ENCODE measurements at places on chromosomes 5 and 9.

DNA sequence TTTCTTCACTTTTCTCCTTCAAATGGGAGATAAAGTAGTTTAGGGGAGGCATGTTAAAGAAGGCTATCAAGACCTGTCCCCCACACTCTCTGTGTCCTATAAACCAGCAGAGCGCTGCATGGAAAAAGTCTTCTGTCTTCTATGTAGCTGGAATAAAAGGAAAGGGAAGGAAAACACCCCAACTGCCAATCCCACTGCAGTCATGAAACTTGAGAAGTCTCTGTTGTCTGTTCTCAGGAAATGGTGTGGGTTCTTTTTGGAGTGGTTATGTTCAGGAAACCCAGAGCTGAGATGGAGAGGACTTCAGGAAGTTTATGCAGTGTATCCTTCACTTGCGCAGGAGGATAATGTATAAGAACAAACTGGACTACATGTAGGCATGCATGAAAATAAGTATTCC lies 274.3 kb downstream of the GAS1 start:
- no peak for DNase-seq

DNA sequence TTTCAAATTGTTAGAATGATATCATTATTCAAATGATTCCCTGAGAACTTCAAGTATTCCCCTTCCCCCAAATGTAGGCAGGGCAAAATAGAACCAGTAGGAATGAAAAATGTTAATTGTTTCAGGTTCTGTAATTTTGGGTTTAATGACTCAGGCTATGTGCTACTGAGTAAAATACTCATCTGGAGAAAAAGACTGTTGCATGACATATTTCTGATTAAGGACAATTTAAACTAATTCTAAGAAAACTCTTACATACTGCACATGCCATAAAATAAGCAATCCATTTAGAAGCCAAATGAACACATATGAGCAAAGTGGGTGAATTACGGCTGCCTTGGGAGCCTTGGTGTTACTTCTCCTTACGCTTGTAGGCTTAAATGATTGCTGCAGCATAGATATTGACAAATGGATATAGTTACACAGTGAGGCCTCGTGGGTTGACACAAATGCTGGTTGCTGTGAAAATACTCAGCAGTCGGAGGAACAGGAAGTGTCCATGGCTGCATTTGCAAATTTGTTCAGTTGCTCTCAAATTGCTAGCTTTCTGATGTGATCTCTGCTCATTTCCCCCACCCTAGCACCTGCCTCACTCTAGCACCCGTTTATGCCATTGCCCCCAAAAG lies 174.9 kb upstream of the DMAC1 start:
- no peak for DNase-seq

DNA sequence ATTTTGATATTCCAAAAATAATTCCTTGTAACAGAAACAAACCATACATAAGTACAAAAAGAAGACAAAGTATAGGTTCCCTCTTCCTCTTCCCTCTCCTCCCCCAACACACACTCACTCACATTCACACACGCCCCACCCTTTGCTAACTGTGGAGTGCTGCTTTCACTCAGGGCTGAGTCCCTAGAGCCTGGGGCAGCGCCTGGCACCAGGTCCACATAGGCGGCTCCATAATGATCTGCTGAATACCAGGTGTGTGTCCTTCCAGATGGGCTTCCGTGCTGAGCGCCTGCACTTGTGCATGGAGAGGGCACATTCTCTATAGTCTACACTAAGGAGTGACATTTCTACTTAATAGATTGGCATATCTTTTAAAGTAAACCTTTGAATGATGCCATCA lies 3.7 kb downstream of the SEMA4D start:
- DNase-seq = no peak

- DNase-seq = peak; percentile 55
These were observed 70.0 kb downstream of the NLN start for GRCh38 chr5:65791712-65792673.

- DNase-seq = no peak
These were observed 107.3 kb upstream of the PTGER4 start for GRCh38 chr5:40572391-40572790.

DNA sequence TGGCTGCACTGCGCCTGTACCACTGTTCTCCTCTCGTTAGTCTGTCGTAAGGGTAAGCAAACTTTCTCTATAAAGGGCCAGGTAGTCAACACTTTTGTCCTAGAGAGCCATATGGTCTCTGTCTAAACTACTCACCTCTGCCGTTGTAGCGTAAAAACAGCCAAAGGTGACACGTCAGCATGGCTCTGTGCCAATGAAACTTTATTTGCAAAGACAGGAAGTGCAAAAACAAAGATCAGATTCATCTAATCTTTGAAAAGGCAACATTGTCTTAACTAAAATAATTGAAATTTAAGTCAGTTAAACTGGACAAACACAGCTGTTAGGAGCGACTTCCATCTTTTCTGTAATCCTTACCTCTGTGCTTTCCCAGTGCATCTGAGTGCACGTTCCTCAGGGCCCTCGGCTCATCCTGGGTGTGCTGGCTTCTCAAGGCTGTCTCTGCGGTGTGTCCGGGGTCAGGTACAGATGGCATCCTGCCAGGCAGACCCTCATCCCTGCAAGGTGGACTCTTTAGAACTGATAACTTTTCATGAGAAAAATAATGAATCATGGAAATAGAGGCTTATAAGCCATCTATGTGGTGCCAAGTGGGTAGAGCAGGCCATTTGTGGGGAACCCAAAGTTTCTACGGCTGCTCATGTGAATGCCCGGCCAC lies 35.2 kb upstream of the IRX4 start:
- no peak for DNase-seq

DNA sequence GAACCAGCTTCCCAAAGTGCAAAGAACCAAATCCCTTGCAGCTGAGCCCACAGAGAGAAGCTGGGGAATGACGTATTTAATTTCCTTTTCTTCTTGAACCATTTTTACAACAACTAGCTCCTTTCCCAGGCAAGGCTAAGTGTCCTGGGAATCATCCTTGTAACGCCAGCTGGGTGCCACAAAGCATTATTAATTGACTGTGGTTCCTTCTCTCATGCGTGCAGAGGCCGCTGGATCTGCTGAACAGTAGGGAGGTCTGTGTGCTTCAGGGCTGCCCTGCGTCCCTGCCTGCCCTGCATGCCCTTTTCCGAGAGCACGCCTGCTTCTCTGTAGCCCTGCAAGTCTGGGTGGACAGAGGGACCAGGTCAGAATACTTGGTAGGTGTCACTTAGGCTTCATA lies 124.1 kb upstream of the OTULINL start:
- DNase-seq = no peak

- peak; percentile 6 for DNase-seq
These were observed 469.5 kb downstream of the MAN2A1 start for GRCh38 chr5:110159202-110159601.
